Fibroblast of skin of scalp (primary cell): ENCODE measurements at places on chromosomes 4 and X.

DNA sequence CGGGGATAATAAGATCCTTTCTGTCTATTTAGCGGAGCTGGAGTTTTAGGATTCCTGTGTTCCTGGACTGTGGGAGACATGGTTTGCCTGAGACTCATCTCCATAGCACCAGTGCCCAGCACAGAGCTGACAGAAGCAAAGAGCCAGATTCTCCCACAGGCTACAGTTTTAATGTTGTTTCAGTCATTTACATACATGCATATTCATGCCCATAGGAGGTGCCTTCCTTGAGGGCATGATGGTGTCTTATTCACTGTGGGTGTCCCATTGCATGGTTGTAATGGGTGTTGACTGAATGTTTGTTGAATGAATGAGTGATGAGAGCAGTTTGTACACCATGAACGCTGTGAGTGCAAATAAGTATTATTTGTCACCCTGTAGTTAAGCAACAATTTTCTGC, 260.6 kb downstream of the EVC2 start:
- DNase-seq = no peak

DNA sequence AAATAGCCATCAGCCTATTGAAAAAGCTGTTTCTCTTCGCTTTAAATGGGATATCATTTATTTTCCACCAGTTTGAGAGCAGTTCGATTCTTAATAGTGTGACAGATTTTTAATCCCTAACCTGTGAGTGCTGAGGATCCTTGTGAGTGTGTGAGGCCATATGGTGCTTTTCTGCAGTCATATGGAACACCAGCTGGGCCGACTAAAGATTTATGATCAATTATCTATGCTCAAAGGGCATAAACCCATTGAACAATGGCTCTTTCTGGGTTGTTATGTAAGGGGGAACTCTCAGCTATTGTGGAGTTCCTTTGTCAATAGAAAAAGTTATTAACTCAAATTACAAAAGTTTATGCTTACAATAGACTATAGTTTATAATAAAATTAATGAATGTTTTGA, 1003.6 kb downstream of the FAT4 start:
- DNase-seq = no peak

GRCh38 chr4:168708108-168708507, 211.3 kb downstream of the PALLD start:
- DNase-seq = no peak

DNA sequence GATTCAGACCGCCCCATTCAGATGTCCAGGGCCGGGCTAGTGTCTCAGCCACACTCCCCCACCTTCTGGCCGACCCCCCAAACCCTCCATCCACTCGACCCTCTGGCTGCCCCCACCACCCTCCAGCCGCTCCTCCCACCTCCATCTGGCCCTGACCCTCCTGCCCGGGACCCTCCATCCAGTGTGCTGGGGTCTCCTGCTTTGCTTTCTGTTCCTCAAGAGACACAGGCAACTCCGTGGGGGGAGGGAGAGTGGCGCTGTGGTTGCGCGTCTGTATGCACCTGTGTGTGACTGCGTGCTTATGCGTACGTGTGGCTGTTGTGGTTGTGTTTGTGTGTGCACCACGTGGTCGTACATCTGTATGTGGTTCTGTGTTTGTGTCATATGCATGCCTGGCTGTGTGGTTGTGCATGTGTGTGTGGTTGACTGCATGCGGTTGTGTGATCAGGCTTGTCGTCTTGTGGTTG, 33.3 kb downstream of the CPLX1 start:
- DNase-seq = no peak
